A172 (cell line): ENCODE measurements at places on chromosomes 6 and 20. TPM values are rescaled to one million over a fixed set of nuclear protein-coding genes. Genes with fewer than 3 reads are reported as not detected.
A peak's percentile ranks its signal among the peaks of the same experiment; 100 is the strongest.

GSTA1 gene
- not detected in 2 replicates for total RNA-seq

SULF2 gene
- 23.5 TPM in 2 replicates for total RNA-seq

OSER1 gene
- total RNA-seq: 61.7 and 69.9 TPM in 2 replicates

GATA5 gene
- 4.7 and 5.5 TPM in 2 replicates for total RNA-seq

REM1 gene
- total RNA-seq: not detected in 2 replicates

RWDD2A gene
- 3.7 and 4.8 TPM in 2 replicates for total RNA-seq

MPIG6B gene
- total RNA-seq: not detected in 2 replicates

TTK gene
- 63.1 and 137 TPM in 2 replicates for total RNA-seq

IFNGR1 gene
- total RNA-seq: 31.9 and 34.6 TPM in 2 replicates

RMND1 gene
- 31.3 and 43.6 TPM in 2 replicates for total RNA-seq

SLC24A3 gene
- total RNA-seq: not detected in 2 replicates

- DNase-seq: peak; percentile 19
These were observed 52.9 kb upstream of the FABP7 start for GRCh38 chr6:122726649-122727048.

DNA sequence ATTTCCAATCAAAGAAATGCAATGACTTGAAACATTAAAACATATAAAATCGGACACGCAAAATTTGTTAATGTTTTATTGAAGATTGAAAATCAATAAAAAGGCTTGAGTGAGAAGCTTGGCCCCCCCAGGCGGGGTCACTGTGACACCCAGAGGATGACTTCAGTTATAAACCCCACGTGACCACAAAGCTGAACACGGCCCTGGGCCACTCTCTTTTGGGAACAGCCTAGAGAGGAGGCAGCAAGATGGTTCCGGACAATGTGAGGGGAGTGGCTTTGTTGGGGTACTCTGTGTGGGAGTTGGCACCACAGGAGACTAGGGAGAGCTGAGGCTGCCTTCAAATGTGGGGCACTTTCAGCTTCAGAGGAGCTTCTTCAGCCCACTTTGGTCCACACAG is 172.5 kb downstream of the LRFN2 start:
- DNase-seq: no peak

DNA sequence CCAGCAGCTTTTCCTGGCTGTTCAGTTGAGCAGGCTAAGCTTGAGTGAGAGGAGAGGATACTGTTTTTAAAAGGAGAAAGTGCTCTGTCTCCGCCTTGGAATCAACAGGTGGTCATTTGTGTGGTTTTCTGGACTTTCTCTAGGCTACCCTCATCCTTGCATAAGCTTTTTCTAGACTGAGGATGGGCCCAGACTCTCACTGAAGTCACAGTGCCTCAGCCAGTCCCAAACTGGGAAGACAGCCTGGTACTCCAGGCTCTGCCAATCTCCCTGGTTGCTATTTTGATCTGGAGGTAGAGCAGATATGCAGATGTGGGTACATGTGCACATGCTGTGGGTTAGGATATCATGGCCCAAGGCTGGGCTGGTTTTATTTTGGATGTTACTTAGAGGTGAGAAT is 7.0 kb downstream of the SCUBE3 start:
- no peak for DNase-seq

GRCh38 chr6:114382406-114382805 is 39.6 kb upstream of the HS3ST5 start:
- no peak for DNase-seq

GRCh38 chr20:1144401-1145172 is 26.2 kb downstream of the PSMF1 start:
- no peak for DNase-seq

DNA sequence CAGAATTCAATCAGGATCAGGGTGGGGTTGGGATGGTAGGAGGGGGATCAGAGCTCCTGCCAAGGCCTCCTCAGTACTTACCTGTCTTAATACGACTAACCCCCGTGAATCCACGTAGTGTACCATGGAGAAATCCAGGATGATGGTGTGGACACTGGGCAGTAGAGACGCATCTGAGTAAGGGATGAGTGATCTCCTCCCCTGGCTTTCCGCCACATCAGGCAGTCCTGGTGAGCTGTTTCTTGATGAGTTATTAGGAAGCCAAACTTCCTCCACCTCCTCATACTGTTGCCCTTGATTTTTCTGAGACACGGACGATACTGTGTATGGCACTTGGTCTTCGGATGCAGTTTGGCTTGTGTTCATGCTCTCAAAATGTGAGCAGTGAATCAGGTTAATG is 34.2 kb upstream of the SRPK1 start:
- DNase-seq: peak; percentile 36

DNA sequence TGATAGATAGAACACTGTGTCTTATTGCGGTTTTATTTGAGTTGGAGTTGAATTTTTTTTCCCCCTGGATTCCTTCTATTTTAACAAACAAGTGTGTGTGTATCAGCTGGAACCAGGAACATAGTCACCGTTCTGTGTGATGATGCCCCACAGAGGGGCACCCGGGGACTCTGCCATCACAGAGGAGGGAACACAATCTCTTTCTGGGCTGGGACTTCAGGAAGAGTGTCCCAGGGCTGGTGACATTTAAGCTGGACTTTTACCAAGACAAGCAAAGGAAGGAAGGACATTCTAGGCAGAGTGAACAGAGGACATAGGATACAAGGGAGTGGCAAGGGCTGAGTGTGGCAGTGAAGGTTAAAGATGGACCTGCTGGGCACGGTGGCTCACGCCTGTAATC is 33.2 kb downstream of the TAF8 start:
- DNase-seq: no peak

DNA sequence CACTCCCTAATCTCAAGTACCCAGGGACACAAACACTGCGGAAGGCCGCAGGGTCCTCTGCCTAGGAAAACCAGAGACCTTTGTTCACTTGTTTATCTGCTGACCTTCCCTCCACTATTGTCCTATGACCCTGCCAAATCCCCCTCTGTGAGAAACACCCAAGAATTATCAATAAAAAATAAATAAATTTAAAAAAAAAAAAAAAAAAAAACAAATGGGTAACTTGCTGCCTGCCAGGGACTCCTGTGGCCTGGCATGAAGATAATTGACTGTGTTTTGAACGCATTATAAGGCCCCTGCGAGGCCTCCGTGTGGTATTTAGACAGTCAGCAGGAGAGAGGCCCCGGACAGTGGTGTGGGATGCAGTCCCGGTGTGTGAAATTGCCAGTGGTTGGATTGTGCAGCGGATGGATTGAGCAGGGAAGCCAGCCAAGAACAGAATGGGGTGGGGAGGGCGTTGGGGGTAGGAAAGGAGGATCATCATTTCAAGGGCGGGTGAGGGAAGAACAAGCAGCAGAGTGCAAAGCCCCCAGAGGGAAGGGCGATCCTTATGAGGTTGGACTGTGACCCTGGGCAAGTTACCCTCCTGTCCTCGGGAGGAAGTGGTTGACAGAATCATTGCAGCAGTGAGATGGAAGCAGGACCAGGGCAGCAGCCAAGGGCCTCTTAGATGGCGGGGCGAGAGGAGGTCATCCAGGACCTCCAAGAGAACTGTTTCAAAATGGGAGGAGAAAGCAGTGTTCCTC is 43.3 kb downstream of the PPARD start:
- no peak for DNase-seq

GRCh38 chr20:61494763-61495575 is 242.9 kb downstream of the CDH4 start:
- no peak for DNase-seq

DNA sequence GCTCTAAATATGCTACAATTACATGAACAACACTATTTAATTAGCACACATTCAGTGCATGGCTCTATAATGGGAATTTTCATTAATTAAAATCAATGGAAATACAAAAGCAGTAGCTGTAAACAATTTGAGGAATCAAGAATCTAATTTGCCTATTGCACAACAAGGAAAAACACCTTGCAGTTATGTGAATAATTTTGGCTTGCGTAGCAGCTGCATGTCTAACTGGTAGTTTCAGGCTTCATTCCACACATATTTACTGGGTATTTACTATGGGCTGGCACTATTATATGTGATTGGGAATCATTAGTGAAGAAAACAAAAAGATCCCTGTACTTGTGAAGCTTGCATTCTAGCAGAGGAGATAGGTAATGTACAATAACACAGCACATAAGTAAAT is 26.4 kb downstream of the KIF6 start:
- DNase-seq: no peak

- no peak for DNase-seq
These were observed 1296.6 kb downstream of the EPHA7 start for GRCh38 chr6:92122746-92123145.

DNA sequence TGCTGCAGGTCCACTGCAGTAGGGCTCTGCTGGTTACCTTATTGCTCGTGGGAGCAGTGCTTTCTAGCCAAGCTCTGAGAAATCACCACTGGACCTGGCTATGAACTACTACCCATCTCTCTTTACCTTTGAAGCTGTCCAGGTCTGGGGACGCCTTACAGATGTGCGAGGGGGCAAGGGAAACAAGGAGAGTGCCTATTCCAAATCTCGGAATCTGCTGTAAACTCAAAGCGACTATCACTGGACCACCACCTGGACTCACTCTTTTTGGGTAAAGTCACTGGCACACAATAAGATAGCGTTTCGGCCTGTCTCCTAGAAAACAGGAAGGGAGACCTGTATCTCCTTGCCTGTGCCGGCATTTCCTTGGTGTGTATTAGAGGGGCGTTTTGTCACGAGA is 5.3 kb downstream of the NRN1 start:
- no peak for DNase-seq

DNA sequence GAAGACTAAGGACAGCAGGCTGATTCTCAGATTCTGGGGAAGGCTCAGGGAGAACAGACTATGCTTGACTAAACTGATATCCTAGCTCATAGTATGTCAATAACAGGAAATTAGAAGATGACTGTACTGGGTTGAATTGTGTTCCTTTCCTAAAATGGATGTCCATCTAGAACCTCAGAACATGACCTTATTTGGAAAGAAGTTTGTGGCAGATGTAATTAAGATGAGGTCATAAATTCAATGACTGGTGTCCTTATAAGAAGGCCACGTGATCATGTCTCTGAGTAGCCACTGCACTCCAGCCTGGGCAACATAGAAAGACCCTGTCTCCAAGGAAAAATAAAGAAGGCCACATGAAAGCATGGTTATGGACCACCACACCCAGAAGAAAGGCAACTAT is 113.9 kb upstream of the STMND1 start:
- DNase-seq: no peak

GRCh38 chr6:125808060-125808459 is 17.3 kb downstream of the NCOA7 start:
- no peak for DNase-seq

GRCh38 chr6:3440911-3441310 is 15.9 kb downstream of the SLC22A23 start:
- DNase-seq: no peak

DNA sequence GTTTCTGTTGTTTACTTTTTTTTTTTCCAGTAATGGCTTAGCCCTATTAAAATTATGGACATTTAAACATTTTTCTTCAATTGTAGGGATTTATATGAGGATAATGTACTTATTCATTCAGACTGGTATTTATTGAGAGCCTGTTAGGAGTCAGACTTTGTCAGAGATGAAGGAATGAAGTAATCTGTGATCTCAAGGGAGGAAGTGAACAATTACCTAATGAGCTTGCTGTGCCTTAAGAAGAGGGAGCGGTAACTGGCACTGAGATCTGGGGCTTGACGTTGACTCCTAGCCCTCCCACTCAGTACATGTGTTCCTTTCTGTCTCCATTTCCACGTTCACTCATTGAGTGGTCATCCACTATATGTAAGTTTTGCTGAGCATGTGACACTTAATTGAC is 12.6 kb downstream of the AFDN start:
- no peak for DNase-seq

DNA sequence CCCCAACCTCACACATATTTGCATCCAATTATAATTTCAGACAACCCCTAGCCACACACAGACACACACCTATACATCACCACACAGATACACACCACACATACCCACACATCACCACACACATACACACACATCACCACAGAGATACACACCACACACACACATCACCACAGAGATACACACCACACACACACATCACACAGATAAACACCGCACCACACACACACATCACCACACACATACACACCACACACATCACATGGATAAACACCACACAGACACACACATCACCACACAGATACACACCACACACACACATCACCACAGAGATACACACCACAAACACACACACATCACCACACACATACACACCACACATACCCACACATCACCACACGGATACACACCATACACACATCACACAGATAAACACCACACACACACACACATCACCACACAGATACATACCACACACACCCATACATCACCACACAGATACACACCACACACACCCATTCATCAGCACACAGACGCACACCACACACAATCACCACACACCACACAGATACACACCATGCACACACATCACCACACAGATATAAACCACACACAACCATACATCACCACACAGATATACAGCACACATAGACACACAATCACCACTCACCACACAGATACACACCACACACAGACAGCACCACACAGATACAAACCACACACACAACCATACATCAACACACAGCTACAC is 74.6 kb downstream of the GRM4 start:
- no peak for DNase-seq
